Cortex of kidney (tissue), 1 donor: ENCODE measurements at places on chromosomes 16 and 17.

DNA sequence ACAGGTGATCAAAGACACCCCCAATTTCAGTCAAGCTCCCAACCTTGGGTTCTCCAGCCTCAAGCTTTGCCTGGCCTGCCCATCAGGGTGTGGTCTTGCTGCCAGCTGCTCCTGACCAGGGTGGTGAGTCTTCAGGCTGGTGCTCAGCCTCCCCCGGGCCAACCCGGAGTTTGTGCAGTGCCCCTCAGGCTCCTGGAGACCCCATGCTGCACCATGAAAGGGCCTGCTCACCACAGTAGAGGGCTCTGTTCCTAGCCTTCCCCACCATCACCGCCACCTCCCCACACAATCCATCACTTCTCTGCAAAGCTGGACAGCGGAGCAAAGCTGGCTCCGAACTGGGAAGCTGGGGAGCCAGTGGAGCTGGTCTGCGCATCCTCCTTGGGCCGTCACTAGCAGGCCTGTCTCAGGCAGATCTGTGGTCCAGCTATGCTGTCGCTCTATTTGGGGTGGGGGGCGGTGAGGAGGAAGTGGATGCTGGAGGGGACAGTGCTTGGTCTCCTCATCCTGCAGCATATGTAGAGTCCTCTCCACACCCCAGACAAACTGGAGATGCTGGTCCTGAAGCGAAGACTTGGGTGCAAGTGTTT lies 88.5 kb upstream of the RPL38 start:
- no peak for DNase-seq

- no peak for DNase-seq
These were observed 133.5 kb downstream of the SEC14L1 start for GRCh38 chr17:77274096-77274845.

- DNase-seq = no peak
These were observed 126.4 kb upstream of the CDH5 start for GRCh38 chr16:66240088-66240487.

GRCh38 chr16:2284001-2284770 lies 16.3 kb upstream of the RNPS1 start:
- DNase-seq = no peak

- no peak for DNase-seq
These were observed 40.0 kb downstream of the PGS1 start for GRCh38 chr17:78418326-78419026.

DNA sequence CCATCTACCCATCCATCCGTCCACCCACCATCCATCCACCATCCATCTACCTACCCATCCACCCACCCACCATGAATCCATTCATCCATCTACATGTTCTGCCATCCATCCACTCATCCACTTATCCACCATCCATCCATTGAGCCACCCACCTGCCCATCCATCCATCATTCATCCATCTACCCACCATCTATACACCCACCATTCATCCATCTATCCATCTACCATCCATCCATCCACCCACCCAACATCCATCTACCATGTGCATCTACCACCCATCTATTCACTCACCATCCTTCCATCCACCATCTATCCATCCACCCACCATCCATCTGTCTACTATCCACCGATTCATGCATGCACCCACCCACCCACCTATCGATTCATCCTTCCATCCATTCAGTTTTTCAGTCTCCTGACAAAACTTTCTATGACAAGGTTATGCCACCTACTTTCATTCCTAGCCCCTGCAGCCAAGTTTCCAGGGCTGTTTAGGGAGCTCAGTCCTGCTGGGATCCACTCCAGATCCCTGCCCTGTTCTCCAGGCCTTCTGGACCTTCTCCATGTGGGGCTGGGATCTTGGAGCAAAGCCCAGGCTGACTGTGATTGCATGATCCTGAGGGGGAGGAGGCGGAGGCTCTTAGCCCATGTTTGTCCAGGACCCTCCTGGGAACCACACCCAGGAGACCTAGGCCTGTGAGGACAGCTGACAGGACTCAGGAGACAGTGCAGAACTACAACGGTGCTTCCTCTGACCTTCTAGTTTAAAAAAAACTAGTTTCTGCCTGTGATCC lies 27.4 kb downstream of the BCO1 start:
- DNase-seq = no peak

GRCh38 chr16:83356266-83356665 lies 451.5 kb upstream of the HSBP1 start:
- no peak for DNase-seq

- DNase-seq = no peak
These were observed 48.6 kb upstream of the MNT start for GRCh38 chr17:2449486-2449885.

- no peak for DNase-seq
These were observed 28.9 kb upstream of the PRM1 start for GRCh38 chr16:11309895-11310633.

DNA sequence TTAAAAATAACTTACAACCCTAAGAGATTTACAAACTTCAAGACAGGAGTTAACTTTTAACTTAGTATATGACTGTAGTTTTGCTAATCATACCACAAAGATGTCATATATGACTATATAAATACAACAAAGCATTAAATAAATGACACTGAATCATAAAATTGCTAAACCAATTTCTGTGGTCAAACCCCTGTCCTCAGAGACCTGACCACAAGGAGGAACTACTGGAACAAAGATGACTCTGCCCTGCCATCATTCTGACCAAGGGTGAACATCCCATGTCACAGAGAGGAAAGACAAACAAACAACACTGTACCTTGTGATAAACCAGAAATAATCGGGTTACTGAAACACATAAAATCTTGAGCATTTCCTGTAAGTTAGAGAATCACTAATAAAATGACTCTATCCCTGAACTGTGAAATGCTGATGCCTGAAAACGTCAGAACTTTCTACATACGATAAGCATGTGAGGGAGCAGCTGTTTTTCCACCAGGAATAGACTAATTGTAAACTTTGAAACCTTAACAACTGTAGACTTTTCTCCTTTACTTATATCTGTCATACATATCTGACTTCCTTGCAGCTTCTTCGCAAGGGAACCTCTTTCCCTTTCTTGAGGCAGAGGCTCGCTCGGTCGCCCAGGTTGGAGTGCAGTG lies 47.9 kb downstream of the WDR59 start:
- no peak for DNase-seq

- DNase-seq = no peak
These were observed 21.6 kb upstream of the NCBP3 start for GRCh38 chr17:3867606-3868005.

- no peak for DNase-seq
These were observed 123.5 kb upstream of the ZFHX3 start for GRCh38 chr16:73171380-73171779.

DNA sequence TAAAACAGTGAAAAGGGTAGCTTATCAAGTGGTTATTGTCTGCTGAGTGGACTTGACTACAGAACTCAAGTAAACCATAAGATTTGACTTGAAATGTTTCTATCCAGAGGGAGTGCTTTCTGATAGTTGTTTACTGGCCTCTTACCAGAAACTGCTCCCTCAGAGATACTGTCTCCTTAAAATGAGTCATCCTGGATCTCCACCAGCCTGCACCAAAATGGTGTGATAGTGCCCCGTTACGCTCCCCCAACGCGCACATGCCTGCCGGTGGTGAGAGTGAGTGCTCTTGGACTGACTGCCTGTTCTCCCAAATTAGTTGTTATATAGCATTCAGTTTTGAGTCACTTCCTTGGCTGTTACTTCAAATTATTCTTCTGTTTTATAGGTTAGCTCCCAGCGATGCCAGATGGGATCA lies 22.9 kb downstream of the PRCD start:
- no peak for DNase-seq

GRCh38 chr17:49520386-49521087 lies 25.4 kb downstream of the NGFR start:
- DNase-seq = no peak

- DNase-seq = no peak
These were observed 9.1 kb downstream of the TFAP4 start for GRCh38 chr16:4263504-4264436.

- DNase-seq = no peak
These were observed 111.7 kb downstream of the ABCA8 start for GRCh38 chr17:68843522-68843921.

DNA sequence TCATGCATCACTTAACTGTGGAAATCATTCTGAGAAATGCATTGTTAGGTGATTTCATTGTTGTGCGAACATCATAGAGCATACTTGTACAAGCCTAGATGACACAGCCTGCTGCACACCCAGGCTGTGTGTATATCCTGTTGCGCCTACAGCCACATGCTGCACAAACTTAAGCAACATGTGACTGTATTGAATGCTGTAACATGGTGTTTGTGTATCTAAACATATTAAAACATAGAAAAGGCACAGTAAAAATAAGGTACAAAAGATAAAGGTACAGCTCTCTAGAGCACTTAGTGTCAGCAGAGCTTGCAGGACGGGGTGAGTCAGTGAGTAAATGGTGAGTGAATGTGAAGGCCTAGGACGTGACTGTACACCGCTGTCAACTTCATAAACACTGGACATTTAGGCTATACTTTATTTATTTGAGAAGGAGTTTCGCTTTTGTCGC lies 11.9 kb downstream of the FOXK2 start:
- DNase-seq = no peak

DNA sequence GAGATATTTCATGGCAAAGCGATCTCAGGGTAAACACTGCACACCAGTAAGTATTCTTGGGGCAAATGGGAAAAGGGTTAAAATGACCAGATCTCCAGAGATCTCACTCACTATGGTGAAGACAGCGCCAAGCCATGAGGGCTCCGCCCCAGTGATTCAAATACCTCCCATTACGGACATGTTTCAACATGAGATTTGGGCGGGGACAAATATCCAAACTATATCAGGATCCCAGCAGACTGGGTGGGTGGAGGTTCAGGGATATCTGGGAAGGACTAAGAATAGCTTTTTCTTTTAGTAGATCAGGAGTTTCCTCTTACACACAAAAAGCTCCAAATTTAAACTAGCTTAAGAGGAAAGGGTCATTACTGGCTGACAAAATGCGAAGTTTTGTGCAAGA lies 181.7 kb downstream of the WWOX start:
- no peak for DNase-seq

GRCh38 chr16:50469744-50470321 lies 78.4 kb upstream of the NKD1 start:
- DNase-seq = no peak

- no peak for DNase-seq
These were observed 4.5 kb downstream of the KRT9 start for GRCh38 chr17:41567317-41567716.

DNA sequence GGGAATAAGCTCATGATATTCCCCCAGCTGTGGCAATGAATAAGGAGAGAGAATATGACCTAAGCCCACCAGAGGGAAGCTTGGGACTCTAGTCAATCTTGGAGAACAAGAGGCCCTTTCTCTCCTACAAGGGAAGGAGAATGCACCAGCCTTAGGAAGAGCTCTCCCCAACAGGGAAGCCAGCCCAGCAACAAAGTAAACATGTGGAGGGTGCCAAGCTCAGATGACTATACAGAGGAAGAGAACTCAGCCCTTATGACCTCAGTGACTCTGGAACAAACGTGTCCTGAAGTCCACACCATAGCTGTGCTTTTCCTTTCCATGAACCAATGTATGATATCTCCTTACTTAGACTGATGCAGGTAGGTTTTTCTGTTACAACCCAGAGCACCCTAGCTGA lies 219.7 kb downstream of the GSG1L start:
- no peak for DNase-seq
